ENCODE measurements at places on chromosomes 5 and 9. TPM values are rescaled to one million over a fixed set of nuclear protein-coding genes. Genes with fewer than 3 reads are reported as not detected.

The TRIP13 gene
- total RNA-seq, result 70.6 TPM

The RNF183 gene
- total RNA-seq, result not detected

The ZNF454 gene
- not detected for total RNA-seq

The SMIM33 gene
- not detected for total RNA-seq

The SPINK4 gene
- total RNA-seq, result not detected

The IFNA2 gene
- not detected for total RNA-seq

The CCDC183 gene
- 0.44 TPM for total RNA-seq

All from A549 treated with Hydrocortisone at 1 μM for 4 hours (cell line).